ENCODE measurements at places on chromosomes 11 and 22. TPM values are rescaled to one million over a fixed set of nuclear protein-coding genes. Genes with fewer than 3 reads are reported as not detected.

GRCh38 chr22:49983148-49984042 lies 22.8 kb downstream of the PIM3 start:
- no peak for DNase-seq

GRCh38 chr11:94705419-94705818 lies 62.7 kb upstream of the AMOTL1 start:
- no peak for DNase-seq

The SCGB1A1 gene
- not detected for total RNA-seq

The MS4A2 gene
- 0.16 TPM for total RNA-seq

The HOATZ gene
- total RNA-seq = not detected

- peak; percentile 83 for DNase-seq
Observed at GRCh38 chr11:44574610-44575287, 9.3 kb downstream of the CD82 start.

- DNase-seq = peak; percentile 10
Observed at GRCh38 chr22:46797355-46797754, 34.9 kb downstream of the TBC1D22A start.

DNA sequence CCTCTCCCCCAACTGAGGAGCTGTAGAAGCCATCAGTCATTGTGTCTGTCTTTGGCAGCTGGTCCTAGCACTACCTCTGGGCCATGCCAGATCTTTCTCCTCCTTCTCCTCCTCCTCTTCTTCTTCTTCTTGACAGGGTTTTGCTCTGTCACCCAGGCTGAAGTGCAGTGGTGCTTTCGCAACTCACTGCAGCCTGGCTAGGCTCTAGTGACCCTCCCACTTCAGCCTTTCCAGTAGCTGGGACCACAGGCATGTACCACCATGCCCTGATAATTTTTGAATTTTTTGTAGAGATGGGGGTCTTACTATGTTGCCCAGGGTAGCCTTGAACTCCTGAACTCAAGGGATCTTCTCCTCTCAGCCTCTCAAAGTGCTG lies 50.1 kb upstream of the SHANK2 start:
- no peak for DNase-seq

- no peak for DNase-seq
Observed at GRCh38 chr11:125136001-125136400, 24.6 kb upstream of the TMEM218 start.

The ZNF280B gene
- total RNA-seq = 0.45 TPM

GRCh38 chr11:69384251-69385143 lies 90.5 kb downstream of the MYEOV start:
- DNase-seq = no peak

DNA sequence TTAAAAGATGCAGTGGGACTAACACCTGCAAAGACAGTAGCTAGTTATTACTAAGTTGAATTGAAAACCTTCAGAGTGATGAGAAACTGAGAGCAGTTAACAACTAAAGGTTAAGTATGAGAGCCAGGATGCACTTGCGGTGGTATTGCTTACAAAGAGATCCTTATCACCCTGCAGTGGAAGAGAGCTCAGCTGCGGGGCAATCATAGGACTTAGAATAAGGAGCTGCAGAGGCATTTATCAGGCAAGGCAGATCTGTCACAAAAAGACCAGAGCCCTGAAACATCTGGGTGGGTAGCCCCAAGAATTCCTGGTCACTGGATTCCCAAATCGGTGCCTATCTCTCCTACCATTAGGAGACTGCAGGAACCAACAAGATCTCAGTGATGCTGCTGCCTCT lies 34.3 kb upstream of the CFAP300 start:
- no peak for DNase-seq

- DNase-seq = no peak
Observed at GRCh38 chr11:7445564-7445963, 39.7 kb upstream of the OLFML1 start.

DNA sequence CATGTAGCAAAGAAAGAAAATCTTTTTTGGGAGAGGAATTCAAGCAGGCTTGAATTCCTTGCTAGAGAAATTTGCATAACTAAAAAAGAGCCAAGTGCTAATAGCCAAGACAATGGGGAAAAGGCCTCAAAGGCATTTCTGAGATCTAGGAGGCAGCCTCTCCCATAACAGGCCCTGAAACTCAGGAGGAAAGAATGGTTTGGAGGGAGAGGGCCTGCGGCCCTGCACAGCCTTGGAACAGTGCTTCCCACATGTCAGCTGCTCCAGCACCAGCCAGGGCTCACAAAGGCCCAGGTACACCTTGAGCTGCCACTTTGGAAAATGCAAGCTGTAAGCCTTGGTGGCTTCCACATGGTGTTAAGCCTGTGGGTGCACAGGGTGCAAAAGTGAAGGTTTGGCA lies 55.5 kb upstream of the TSPAN18 start:
- DNase-seq = no peak

The FOLR2 gene
- total RNA-seq = not detected

GRCh38 chr11:7469351-7469865 lies 15.9 kb upstream of the OLFML1 start:
- no peak for DNase-seq

The RASD2 gene
- 0.09 TPM for total RNA-seq

GRCh38 chr22:44133161-44133560 lies 47.6 kb upstream of the PARVG start:
- DNase-seq = peak; percentile 77

GRCh38 chr11:81207421-81208054 lies 1526.1 kb downstream of the FAM181B start:
- DNase-seq = no peak

Measured in fibroblast of the aortic adventitia (primary cell).